NCI-H2081 (cell line): ENCODE measurements at places on chromosomes 4 and X.

- no peak for DNase-seq
Measured at GRCh38 chr4:150167054-150167453, 88.8 kb downstream of the DCLK2 start.

DNA sequence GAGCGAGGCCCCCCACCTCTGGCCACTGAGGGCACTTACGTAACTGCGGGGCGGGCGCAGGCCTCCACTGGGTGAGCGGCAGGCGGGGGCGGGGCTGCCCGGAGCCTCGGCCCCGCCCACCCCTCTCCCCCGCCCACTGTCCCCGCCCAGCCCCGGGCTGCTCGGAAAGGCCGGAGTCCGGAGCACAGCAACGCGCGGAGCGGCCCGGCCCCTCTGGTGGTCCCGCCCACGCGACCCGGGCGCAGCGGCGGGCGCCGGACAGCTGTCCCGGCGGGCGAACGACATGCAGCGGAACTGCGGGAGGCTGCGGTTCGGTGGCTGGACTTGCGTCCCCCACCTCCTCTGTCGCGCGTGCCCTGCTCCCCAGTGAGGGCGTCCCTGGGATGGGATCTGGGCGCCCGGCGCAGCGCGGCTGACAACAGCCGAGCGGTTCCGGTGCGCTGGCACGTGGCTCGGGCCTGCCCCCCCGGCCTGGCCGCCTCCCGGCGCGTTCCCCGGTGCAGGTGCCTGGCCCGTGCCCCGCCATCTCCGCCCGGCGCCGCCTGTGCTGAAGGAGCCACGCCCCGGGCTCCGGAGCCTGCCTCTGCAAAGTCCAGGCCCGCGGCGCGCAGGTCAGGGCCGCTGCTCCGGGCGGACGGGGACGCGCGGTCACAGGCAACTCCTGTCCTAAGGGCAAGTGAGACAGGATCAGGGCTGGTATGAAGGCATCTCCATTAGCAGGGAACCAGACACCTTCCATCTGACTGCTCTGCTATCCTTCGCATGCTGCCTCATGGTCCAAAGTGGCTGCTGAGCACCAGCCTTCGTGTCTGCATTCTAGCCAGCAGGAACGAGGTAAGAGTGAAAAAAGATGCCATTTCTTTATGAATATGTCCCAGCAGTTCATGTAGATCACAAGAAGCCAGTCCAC lies 21.8 kb upstream of the JAKMIP1 start:
- peak; percentile 63 for DNase-seq

- DNase-seq = no peak
Measured at GRCh38 chr4:48369771-48370170, 28.4 kb downstream of the SLAIN2 start.

DNA sequence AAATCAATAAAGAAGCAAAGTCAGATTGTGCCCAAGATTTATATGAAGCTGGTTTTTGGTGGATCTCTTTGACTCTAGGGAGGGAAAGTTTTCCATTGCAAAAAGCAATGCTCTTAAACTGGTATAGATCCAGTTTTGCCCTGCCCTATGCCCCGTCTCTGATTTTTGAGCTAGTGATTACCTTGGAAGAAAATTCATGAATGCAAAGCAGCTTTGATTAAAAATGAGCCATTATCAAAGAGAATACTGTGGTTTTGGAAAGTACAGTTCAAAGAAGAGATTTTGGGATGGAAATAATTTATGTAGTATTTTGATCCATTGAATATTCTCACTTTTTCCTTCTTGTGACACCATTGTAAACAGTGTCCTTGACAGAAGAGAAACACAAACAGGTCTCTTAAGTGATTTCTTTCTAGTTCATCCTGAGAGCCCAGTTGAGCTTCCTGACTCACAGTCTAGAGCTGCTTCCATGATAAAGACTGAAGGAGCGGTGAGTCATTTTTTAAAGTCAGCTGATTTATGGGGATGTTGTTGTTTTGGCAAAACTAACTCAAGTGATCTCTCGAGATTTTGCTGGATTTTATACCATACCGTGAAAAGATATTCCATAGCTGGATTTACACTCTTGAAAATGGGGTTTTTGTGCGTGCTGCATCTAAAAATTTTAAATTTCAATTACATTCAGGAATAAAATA lies 76.7 kb downstream of the AFF1 start:
- DNase-seq = no peak

- DNase-seq = no peak
Measured at GRCh38 chrX:67563469-67564448, 19.9 kb downstream of the AR start.

DNA sequence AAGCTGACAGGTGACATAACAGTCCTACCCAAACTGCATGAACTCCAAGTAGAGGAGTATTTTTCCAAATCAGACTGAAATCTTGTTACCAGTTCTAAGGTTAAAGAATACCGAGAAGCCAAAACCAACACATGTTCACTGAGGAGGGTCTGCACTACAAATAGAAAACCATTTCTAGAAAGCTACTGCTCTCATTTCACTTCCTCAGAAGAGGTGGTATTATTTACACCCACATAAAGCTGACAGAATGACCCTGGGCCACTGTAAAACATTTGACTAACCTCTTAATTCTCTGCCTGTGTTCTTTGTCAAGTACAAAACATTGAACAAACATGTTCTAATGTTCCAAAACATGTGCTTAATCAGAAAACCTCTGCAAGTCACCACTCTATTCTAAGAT lies 95.8 kb downstream of the IQCM start:
- DNase-seq = no peak

- DNase-seq = no peak
Measured at GRCh38 chr4:183318656-183319055, 1.4 kb downstream of the CLDN22 start.

- DNase-seq = no peak
Measured at GRCh38 chr4:57501720-57502119, 391.5 kb upstream of the IGFBP7 start.

DNA sequence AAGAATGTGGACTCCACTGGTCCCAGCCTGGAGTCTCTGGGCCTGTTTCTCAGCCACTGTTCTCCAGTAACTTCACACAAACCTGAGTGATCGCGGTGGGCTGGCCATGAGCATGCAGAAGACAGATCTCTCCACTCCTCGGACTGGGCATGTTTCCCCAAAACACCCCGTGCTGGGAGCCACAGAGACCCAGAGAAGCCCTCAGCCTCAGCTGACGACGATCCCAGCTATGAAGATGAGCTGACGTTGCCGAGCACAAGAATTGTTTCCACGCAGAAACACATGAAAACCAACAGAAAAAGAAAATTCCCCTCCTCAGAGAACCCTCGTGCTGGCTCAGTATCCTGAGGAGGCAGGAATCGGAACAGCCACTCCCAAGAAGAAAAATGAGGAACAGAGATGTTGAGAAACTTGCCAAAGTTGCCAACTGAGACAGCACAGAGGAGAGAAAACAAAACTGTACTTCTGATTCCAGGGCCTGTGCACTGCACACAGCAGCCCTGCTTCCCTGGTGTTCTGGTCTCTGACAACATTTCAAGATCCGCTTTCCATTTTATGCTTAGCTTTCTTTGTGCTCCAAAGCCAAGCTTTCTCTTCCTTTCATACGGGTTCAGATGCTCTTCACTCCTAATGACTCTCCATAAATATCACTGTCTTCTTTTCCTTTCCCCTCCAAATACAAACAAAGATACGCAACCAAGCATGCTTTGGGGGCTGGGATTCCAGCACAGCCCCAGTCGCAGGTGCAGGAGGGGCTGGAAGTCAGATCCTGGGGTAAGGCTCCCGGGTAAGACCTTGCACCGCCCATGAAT lies 81.4 kb downstream of the IRF2 start:
- no peak for DNase-seq

DNA sequence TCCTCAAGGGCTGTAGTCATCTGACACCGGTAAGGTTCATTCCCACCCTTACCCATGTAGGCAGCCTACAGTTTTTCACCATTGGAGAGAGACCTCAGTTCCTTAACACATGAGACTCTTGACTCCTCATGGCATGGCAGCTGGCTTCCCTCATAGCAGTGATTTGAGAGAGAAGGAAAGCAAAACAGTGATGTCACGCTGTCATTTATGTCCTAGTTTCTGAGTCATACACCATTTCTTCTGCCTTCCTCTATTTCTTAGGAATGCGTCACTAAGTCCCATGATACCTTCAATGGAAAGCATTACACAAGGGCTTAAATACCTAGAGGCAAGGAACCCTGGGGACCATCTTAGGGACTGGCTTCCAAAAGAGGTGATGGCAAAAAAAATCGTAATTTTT lies 226.1 kb downstream of the SPCS3 start:
- DNase-seq = no peak

- no peak for DNase-seq
Measured at GRCh38 chrX:41616935-41617334, 71.8 kb upstream of the GPR34 start.

GRCh38 chrX:130680164-130681035 lies 222.6 kb downstream of the ENOX2 start:
- DNase-seq = no peak

- no peak for DNase-seq
Measured at GRCh38 chrX:121298499-121298898, 251.1 kb downstream of the GLUD2 start.

- DNase-seq = no peak
Measured at GRCh38 chr4:151712777-151713176, 48.0 kb downstream of the GATB start.

GRCh38 chr4:101355767-101356702 lies 8.7 kb upstream of the PPP3CA start:
- DNase-seq = no peak

DNA sequence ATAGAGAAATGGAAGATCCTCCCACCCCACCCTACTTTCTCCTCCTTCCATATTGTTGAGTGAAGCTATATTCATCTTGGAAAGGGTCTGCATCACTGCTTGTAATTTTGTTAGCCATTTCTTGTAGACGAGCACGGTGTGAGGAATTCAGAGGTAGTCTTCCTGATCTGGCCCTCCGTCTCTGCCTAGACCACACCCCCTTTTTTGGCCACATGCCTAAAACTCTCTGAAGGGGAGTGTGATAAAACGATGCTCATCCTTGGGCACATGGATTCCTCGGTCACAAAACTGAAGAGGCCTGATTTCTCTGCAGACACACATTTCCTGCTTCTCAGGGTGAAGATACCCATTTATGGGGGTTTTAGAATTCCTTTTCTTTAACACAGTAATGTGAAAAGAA lies 182.8 kb downstream of the LARP7 start:
- DNase-seq = no peak

- no peak for DNase-seq
Measured at GRCh38 chrX:118347131-118347530, 1.2 kb downstream of the WDR44 start.

DNA sequence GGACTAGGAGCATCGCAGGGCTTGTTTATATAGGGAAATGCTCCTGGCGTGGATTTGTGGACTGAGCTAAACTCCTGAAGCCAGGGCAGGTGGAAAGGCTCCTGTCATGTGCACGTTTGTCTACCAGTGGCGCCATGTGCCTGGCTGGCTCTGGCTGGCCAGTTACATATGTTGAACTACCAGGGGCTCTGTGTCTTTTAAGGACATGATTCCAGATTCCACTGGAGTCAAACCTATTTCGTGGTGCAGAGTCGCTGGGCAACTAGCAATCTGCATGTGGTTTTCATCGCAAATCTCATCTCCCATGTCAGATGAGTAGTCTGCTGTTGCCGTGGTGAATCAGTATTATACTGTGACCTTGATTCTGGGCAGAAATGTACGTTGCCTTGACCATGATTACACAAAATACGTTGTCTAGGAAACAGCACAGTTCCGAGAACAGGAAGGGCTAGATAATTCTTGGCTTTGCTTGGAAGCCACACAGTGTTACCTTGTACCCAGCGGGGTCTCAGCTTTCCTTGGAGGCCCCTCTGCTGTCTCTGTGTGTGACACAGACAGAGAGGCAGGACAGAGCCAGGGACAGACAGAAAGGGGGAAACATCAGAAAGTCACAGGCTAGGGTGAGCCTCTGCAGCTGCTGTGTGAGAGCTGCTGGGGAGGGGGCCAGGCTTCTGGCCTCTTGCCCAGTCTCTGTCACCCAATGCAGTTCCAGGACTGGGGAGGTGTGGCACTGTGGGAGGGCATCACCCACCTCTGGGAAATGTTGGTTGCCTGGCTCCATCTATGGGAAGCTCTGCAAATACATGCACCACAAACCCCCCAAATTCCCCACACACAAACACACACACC lies 19.2 kb downstream of the PNMA6E start:
- DNase-seq = peak; percentile 67

- no peak for DNase-seq
Measured at GRCh38 chr4:134610172-134610571, 408.6 kb upstream of the PABPC4L start.

DNA sequence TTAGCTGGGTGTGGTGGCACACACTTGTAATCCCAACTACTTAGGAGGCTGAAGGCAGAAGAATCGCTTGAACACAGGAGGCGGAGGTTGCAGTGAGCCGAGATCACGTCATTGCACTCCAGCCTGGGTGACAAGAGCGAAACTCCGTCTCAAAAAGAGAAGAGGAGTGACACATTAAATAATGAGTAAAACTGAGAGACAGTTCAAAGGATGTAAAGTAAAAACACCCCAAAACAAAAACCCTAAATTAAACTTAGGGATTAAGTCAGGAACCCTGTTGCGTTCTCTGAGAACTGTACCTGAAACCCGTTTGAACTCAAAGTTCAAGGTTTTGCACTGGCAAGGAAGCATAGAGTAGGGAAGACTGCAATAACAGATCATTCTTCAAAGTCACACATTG lies 141.7 kb downstream of the BRWD3 start:
- DNase-seq = no peak

DNA sequence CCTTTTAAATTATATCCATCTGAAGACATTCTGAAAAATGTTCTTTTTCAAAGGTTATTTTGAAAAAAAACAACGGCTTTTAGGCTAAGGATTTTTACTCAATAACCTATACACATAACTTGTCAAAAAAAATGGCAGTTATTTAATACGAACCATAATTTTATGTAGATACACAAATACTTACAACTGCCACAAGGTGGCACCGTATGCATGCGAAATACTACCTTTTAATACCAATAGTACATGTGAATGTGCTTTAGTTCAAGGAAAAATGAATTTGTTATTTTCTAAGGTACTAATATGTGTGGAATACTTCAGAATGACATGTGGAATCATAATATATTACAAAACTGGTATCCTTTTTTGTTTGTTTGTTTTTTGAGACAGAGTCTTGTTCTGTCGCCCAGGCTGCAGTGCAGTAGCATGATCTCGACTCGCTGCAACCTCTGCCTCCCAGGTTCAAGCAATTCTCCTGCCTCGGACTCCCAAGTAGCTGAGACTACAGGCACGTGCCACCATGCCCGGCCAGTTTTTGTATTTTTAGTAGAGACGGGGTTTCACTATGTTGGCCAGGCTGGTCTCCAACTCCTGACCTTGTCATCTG lies 4.6 kb upstream of the MAD2L1 start:
- peak; percentile 63 for DNase-seq

- no peak for DNase-seq
Measured at GRCh38 chr4:111905511-111905910, 239.7 kb upstream of the FAM241A start.

- no peak for DNase-seq
Measured at GRCh38 chrX:139327355-139327754, 203.2 kb upstream of the F9 start.
